ENCODE measurements at places on chromosomes 2 and 18. TPM values are rescaled to one million over a fixed set of nuclear protein-coding genes. Genes with fewer than 3 reads are reported as not detected.
A peak's percentile ranks its signal among the peaks of the same experiment; 100 is the strongest.

Gene INPP5D
- total RNA-seq, result 122 TPM

Gene ERMN
- 3.2 TPM for total RNA-seq

Gene CNGA3
- not detected for total RNA-seq

Gene CD28
- 25.6 TPM for total RNA-seq

Gene SLC25A12
- 27.4 TPM for total RNA-seq

Gene ABCG8
- not detected for total RNA-seq

GRCh38 chr2:60840880-60841279, 40.5 kb upstream of the REL start:
- H3K4me3 ChIP-seq, result no peak overlapping the region
- peak overlapping the region; percentile 54 for H3K27ac ChIP-seq
- H3K36me3 ChIP-seq, result no peaks in the 10 kb centered on the region
- peaks cover 3% of the 10 kb centered on the region for H3K27me3 ChIP-seq
- DNase-seq, result peak; percentile 23

DNA sequence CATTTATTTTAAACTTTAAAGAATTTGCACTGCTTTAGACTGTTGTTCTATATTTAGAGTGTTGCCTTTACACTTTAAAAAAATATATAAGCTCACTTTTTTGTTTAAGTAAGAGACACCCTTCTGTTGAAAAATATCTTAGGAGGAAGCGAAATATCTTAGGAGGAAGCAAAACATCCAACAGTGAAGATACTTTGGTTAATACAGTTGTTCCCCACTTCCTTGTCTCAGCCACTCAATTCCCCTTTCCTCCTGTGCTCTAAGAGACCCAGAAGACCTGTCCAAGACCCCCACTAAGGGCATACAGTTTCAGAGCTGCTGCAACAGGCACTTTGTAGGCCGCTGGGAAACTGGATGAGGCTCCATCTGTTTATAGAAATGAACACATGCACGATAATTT, 5.7 kb downstream of the SERPINB8 start:
- H3K4me3 ChIP-seq, result no peak overlapping the region
- peaks cover 3% of the 10 kb centered on the region for H3K27me3 ChIP-seq
- no peak for DNase-seq
- no peaks in the 10 kb centered on the region for H3K36me3 ChIP-seq

- no peaks in the 10 kb centered on the region for H3K27me3 ChIP-seq
- no peak overlapping the region for H3K4me3 ChIP-seq
- H3K27ac ChIP-seq, result no peak overlapping the region
- no peak for DNase-seq
- peaks cover 5% of the 10 kb centered on the region for H3K4me1 ChIP-seq
These were observed 248.8 kb downstream of the EIPR1 start for GRCh38 chr2:3128786-3129185.

DNA sequence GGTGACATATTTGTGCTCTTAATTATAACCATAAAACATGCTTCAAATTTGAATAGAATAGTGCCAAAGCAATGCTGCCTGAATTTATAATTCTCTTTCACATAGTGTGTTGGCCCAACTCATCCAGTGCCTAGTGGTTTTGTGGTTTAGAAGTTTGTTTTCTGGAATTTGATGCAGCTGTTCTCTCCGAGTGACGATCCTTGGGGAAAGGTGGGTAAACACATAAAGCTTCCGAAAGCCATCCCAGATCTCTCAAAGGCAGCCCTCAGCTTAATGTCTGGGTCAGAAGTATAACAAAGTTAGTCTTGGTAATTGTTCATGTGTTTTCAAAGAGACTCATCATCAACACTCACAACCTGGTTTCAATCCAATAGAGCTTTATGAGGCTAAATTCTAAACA, 235.6 kb upstream of the CDH2 start:
- no peaks in the 10 kb centered on the region for H3K36me3 ChIP-seq
- no peak for DNase-seq
- no peak overlapping the region for H3K4me3 ChIP-seq
- no peak overlapping the region for H3K27ac ChIP-seq
- no peaks in the 10 kb centered on the region for H3K27me3 ChIP-seq
- H3K4me1 ChIP-seq, result no peaks in the 10 kb centered on the region

DNA sequence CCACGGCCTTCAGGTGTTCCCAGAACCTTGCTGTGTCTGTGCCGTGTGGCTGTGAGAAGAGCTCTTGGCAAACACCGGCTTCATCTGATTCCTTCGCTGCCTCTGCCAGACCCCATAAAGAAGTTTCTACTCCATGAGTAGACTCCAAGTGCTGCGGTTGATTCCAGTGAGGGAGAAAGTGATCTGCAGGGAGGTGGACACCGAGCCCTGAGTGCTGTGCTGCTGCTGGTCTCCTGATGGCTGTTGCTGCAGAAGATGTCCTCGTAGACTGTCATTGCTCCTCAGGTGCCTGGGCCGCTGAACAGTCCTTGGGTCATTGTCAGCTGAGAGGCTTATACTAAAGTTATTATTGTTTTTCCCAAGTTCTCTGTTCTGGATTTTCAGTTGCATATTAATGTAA, 19.6 kb downstream of the ASB1 start:
- no peak overlapping the region for H3K4me3 ChIP-seq
- no peaks in the 10 kb centered on the region for H3K27me3 ChIP-seq
- H3K36me3 ChIP-seq, result peaks cover 73% of the 10 kb centered on the region
- H3K27ac ChIP-seq, result no peak overlapping the region
- peaks cover 20% of the 10 kb centered on the region for H3K4me1 ChIP-seq

GRCh38 chr18:53191634-53192033, 851.6 kb downstream of the DCC start:
- no peak overlapping the region for H3K4me3 ChIP-seq
- H3K27me3 ChIP-seq, result no peaks in the 10 kb centered on the region
- H3K4me1 ChIP-seq, result no peaks in the 10 kb centered on the region
- H3K27ac ChIP-seq, result no peak overlapping the region

DNA sequence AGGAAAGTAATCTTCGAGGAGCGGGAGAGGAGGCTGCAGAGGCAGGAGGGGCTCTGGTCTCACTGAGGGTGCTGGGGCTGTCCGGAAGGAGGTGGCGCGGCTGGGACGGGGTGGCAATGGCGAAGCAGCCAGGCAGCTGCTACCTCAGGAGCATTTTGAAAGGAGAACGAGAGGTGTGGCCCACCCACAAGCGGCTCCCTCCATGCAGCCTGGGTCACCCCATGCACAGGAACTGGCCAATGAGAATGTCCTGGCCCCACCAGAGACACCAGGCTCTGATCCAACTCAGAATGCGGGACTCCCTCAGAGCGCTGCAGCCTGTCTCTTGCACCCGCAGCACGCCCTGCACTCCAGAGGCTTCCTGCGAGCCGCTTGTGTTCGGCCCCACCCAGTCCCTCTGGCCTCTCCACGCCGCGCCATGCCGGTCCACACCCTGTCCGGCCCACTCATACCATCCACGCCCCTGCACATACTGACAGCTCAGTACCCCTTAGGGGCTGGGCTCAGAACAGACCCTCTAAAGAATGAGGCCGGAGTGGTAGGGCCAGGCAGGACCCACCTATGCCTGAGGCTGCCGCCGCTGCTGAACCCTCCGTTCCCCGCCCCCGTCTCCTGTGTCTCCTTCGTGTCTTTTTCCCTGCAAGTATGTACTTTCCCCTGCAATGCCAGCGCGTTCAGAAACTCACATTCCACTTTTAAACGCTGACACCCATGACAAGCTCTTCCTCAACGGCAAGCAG, 6.4 kb upstream of the BOK start:
- DNase-seq, result no peak
- no peak overlapping the region for H3K4me3 ChIP-seq
- peaks cover 7% of the 10 kb centered on the region for H3K4me1 ChIP-seq
- H3K27ac ChIP-seq, result no peak overlapping the region
- H3K36me3 ChIP-seq, result peaks cover 1% of the 10 kb centered on the region

DNA sequence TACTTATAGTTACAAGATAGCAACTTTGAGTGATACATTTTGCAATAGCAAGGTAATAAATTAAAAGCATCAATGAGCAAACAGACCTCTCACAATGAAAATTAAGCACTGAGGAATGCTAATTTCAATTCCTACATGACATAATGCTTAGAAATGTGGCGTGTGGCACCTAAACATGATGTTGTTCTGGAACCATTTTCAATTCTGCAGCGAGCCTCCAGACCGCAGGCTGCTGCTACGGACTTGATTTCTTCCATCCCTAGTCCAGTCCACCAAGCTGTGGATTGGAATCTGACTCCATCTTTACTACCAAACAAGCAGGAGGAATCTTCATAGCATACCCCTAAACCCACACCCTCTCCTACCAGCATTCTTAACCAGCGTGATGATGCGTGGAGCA, 58.7 kb upstream of the ZNF397 start:
- no peak overlapping the region for H3K4me3 ChIP-seq
- no peaks in the 10 kb centered on the region for H3K27me3 ChIP-seq
- H3K27ac ChIP-seq, result no peak overlapping the region

- peaks cover 68% of the 10 kb centered on the region for H3K4me1 ChIP-seq
- H3K36me3 ChIP-seq, result peaks cover 98% of the 10 kb centered on the region
- H3K27me3 ChIP-seq, result no peaks in the 10 kb centered on the region
- no peak overlapping the region for H3K4me3 ChIP-seq
- no peak for DNase-seq
These were observed 13.9 kb downstream of the ZAP70 start for GRCh38 chr2:97727296-97727695.

DNA sequence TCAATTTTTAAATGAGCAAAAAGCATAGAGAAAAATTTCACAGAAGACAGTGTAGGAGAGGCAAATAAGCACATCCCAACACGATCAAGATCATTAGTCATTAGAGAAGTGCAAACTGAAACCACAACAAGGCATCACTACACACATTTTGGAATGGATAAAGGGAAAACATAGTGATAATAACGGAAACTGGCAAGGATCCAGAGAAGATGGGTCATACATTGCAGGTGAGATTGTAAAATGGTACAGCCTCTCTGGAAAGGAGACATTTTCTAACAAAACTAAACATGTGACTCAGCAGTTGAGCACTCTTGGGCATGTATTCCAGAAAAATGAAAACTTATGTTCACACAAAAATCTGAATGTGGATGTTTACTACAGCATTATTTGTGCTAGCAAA, 98.3 kb upstream of the TMEM17 start:
- H3K27ac ChIP-seq, result no peak overlapping the region
- H3K27me3 ChIP-seq, result peaks cover under 1% of the 10 kb centered on the region
- no peak overlapping the region for H3K4me3 ChIP-seq
- no peaks in the 10 kb centered on the region for H3K4me1 ChIP-seq

- H3K4me1 ChIP-seq, result no peaks in the 10 kb centered on the region
- H3K4me3 ChIP-seq, result no peak overlapping the region
- H3K27ac ChIP-seq, result no peak overlapping the region
- H3K27me3 ChIP-seq, result peaks cover 5% of the 10 kb centered on the region
These were observed 187.2 kb upstream of the HS6ST1 start for GRCh38 chr2:128505575-128506526.

DNA sequence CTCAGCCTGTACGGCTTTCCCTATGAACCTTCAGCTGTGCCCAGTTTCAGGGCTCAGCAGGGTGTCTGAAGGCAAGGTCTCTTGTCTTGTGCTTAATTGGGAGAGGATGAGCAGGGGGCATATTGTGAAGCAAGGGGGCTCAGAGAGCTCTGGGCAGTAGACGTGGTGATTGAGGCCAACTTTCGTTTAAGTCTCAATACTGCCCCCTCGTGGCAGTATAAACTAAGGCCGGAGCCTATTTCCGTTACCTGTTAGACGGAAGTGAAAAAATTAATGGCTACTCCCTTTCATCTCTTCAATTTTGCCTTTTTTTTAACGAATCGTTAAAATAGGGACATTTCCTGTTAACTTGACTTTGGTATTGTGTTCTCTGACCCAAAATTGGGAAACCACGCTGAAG, 193.4 kb downstream of the TDRD15 start:
- H3K4me1 ChIP-seq, result no peaks in the 10 kb centered on the region
- no peak overlapping the region for H3K4me3 ChIP-seq
- H3K27me3 ChIP-seq, result no peaks in the 10 kb centered on the region
- H3K27ac ChIP-seq, result no peak overlapping the region
- no peaks in the 10 kb centered on the region for H3K36me3 ChIP-seq

GRCh38 chr18:75218065-75218923, 7.7 kb downstream of the TSHZ1 start:
- peaks cover 49% of the 10 kb centered on the region for H3K4me1 ChIP-seq
- H3K27me3 ChIP-seq, result no peaks in the 10 kb centered on the region
- no peak overlapping the region for H3K27ac ChIP-seq
- H3K36me3 ChIP-seq, result peaks cover 21% of the 10 kb centered on the region
- no peak for DNase-seq

- H3K4me1 ChIP-seq, result peaks cover 15% of the 10 kb centered on the region
- no peak for DNase-seq
- peaks cover 10% of the 10 kb centered on the region for H3K27me3 ChIP-seq
- H3K36me3 ChIP-seq, result peaks cover 4% of the 10 kb centered on the region
These were observed 271.5 kb downstream of the TRIB2 start for GRCh38 chr2:12988279-12988678.

DNA sequence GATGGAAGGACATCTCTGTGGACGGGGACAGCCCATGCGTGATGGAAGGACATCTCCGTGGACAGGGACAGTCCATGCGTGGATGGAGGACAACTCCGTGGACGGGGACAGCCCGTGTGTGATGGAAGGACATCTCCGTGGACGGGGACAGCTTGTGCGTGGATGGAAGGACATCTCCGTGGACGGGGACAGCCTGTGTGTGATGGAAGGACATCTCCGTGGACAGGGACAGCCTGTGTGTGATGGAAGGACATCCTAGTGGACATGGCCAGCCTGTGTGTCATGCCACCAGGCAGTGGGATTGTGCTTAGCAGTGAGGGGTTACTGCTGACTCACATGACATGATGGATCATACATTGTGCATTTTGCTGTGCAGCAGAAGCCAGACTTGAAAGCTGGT, 30.0 kb upstream of the NFATC1 start:
- no peak overlapping the region for H3K27ac ChIP-seq
- no peaks in the 10 kb centered on the region for H3K27me3 ChIP-seq
- no peak for DNase-seq
- peaks cover 18% of the 10 kb centered on the region for H3K4me1 ChIP-seq
- no peak overlapping the region for H3K4me3 ChIP-seq

DNA sequence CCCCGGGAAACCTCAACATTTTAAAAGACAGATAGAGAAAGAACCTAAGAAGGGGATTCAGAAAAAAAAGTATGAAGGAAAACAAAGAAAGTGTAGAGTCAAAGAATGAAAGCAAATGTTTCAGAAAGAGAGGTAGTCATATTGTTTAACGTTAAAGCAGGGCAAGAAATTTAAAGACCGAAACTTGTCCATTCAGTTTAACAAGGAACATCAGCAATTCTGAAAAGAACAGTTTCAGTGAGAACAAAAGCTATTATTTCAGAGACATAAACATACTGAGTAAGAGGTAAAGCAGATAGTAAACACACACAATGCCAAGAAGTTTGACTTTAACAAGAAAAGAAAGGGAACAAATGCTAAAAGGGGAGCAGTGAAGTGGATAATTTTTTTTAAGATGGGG, 41.1 kb downstream of the MBD2 start:
- no peak overlapping the region for H3K4me3 ChIP-seq
- DNase-seq, result no peak
- peaks cover 17% of the 10 kb centered on the region for H3K36me3 ChIP-seq
- no peaks in the 10 kb centered on the region for H3K27me3 ChIP-seq
- no peaks in the 10 kb centered on the region for H3K4me1 ChIP-seq
